ENCODE measurements at places on chromosomes 2 and 18.

DNA sequence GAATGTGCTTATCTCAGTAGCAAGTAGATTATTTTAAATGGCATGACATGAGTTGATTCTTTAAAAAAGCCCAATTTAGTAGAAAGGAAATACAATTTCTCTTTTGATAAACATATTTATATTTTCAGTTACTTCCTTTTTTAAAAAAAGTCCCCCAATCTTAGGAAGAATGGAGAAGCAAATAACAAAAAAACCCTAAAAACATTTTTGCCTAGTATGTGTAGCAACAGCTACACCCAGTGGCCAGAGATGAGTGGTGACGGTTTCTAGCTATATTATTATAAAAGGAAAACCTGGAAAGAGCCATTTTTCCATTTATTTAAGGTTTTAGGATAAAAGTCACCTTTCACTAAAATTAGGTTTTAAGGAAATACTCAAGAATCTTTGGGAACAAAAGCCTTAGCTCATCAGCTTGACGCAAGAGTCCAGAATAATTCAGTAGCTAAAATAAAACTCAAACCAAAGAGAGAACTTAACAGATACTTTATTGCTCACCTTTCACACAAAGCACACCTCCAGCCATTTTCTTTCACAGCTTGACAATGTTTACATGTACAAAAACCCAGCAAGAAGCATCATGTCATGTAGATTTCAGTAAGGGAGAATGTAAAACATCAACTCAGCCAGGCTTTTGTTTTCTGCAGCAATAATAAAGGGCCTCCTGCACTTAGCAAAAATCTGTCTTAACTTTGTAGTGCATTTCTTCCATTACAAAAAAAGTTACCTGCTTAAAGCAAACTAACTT, 15.7 kb downstream of the FAM98A start:
- DNase-seq: peak; percentile 2

DNA sequence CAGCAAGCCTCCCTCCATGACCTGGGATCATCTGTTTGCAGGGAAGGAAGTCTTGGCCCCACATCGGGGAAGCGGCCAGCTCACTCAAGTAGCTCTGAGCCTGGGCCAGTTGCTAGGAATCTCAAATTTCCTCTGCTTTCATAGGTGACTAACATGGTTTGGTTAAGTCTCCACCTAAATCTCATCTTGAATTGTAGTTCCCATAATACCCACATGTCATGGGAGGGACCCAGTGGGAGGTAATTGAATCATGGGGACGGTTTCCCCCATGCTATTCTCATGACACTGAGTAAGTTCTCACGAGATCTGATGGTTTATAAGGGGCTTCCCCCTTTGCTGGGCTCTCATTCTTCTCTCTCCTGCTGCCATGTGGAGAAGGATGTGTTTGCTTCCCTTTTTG, 75.2 kb downstream of the LBH start:
- no peak for DNase-seq

DNA sequence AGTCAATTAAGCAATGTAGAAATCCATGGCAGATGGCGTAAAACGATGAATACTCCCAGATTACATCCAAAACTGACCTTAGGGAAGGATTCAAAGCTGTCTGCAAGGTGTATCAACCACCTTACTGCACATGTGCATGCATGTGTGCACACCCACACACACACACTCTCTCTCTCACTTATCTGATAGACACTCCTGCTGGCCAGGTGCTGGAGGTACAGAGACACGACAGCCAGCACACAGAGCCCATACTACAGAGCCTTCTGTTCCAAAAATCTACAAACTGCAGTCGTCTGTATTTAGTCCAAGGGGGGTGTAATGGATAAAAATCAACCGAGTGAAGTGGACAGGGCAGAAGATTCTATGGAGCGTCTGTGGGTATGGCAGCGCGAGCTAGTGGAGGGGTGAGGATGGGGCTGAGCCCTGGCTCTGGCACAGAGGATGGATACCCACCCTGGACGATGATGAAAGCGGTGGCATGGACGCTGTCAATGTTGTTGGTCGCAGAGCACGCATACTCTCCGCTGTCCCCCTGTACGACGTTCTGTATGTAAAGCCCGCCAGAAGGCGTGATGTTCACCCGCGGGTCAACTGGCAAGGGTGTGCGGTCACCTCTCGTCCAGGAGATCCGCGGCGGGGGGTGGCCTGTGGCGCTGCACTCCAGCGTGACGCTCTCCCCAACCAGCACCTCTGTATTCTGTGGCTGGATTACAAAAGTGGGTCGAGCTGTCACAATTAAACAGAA, 78.4 kb downstream of the PXDN start:
- DNase-seq: no peak

GRCh38 chr2:240461471-240462072, 26.1 kb downstream of the GPC1 start:
- no peak for DNase-seq

DNA sequence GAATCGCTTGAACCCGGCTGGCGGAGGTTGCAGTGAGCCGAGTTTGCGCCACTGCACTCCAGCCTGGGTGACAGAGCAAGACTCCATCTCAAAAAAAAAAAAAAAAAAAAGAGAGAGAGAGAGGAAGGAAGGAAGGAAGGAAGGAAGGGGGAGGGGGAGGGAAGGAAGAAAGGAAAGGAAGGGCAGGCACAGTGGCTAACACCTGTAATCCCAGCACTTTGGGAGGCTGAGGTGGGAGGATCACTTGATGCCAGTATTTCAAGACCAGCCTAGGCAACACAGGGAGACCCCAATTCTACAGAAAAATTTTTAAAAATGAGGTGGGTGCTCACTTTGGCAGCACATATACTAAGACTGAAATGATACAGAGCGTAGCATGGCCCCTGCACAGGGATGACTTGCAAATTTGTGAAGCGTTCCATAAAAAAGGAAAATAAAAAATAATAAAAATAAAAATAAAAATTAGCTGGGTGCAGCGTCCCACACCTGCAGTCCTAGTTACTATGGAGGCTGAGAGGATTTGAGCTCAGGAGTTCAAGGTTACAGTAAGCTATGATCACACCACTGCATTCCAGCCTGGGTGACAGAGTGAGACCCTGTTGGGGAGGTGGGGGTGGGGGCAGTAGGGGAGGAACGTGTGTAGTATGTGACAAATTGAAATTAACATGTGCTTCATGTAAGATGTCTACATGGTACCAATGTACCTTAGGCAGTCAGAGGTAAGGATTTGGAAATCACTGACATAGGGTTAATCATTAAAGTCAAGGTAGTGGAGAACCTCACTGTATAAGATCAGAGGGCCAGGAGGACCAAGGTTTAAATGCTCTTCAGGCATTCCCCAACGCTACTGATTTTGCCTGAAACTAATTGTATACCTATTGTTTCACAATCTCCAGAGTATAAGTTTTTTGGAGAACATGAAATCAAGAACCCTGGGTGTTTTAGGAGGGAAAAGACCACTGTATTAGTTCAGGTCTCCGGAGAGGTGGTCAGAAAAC, 1.4 kb downstream of the WDCP start:
- DNase-seq: no peak

- DNase-seq: no peak
Observed at GRCh38 chr2:37671816-37672103, 318 bp upstream of the CDC42EP3 start.

DNA sequence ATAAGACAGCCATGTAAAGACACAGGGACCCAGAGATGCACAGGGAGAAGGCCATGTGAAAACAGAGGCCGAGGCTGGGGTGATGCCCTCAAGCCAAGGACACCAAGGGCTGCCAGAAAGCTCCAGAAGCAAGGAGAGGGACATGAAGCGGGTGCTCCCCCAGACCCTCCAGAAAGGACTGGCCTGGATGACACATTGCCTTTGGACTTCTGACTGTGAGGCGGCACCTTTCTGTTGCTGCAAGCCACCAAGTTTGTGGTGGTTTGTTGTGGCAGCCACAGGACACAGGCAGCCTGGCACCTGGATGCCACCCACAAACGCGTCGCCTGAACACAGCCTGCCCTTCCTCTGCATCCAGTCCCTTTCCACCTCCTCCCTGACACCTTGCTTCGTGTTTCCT, 67.1 kb downstream of the RHOB start:
- DNase-seq: no peak

- no peak for DNase-seq
Observed at GRCh38 chr18:41617647-41618046, 337.4 kb upstream of the PIK3C3 start.

GRCh38 chr18:805008-805754, 6.9 kb downstream of the YES1 start:
- DNase-seq: no peak

- DNase-seq: no peak
Observed at GRCh38 chr2:220356076-220356475, 728.6 kb downstream of the SLC4A3 start.

DNA sequence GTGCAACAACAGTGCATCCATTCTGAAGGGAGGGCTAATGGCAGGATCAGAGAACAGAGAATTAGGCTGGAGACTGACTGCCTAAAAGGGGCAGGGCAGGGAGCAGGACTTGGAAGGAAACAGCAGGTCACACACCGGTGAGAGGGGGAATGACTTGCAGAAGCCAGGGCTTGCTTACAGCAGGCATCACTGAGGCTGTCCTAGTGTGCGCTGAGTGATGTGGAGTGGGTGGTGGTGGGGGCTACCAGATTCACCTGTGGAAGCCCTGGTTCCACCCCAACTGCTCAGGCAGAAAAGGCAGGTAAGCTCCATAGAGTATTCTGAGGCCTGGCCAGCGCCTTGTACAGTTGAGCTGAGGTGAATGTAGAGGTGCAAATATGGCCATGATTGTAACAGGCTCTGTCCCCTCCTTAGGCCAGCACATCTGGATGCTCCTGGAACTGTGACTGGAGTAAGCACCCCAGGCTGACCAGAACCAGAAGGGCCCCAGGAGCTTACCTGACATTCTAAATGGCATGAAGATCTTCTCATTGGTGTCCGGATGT, 49.4 kb downstream of the SFXN5 start:
- DNase-seq: no peak

- no peak for DNase-seq
Observed at GRCh38 chr2:9424447-9425164, 1.2 kb downstream of the CPSF3 start.

DNA sequence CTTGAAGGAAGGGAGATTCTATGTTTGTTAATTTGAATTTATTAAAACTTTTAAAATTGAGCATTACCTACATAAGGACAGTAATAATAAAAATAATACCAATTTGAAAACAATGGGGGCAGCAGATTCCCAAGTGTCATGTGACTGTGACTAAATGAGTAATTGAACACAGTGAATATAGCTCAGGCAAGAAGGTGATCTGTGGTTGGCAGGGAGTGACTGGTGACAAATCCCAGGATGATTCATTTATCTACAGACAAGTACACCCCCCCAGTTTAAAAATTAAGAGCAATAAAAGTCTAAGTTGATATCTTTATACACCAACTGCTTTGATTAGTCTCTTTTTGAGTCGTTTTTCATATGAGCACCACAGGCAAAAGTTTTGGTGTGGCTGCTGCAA, 299.5 kb downstream of the ARHGAP15 start:
- no peak for DNase-seq

- no peak for DNase-seq
Observed at GRCh38 chr2:114488841-114489530, 46.5 kb downstream of the DPP10 start.

Data from activated naive CD4-positive, alpha-beta T cell (primary cell).